ENCODE measurements at places on chromosomes 1 and 21.
A peak's percentile ranks its signal among the peaks of the same experiment; 100 is the strongest.

GRCh38 chr1:115496904-115497527, 144.8 kb upstream of the VANGL1 start:
- DNase-seq, result no peak

DNA sequence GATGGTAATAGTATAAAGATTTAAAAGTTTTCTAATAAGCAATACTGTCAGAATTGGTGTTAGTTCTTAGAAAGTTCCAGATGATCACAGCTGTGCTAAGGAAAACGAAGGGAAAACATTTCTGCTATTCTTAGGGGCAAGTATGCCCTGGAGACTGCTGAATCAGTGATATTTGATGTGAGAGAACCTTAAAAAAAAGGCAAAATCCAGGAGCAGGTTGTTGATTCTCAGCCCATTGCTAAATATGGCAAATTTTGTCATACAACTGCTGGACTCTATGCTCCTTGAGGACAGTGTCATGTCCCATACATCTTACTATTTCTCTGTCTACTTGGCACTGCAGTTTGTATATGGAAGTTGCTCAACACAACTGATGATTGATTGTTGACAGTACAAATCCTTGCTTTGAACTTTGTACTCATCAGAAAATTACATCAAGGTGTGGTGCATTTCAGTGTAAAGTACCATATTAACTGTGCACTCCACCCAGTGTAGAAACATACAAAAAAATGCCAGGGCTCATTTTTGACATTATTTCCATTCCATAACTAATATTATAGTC, 10.9 kb downstream of the CRCT1 start:
- no peak for DNase-seq

- DNase-seq, result no peak
Measured at GRCh38 chr1:150621497-150622302, 7.7 kb downstream of the ENSA start.

DNA sequence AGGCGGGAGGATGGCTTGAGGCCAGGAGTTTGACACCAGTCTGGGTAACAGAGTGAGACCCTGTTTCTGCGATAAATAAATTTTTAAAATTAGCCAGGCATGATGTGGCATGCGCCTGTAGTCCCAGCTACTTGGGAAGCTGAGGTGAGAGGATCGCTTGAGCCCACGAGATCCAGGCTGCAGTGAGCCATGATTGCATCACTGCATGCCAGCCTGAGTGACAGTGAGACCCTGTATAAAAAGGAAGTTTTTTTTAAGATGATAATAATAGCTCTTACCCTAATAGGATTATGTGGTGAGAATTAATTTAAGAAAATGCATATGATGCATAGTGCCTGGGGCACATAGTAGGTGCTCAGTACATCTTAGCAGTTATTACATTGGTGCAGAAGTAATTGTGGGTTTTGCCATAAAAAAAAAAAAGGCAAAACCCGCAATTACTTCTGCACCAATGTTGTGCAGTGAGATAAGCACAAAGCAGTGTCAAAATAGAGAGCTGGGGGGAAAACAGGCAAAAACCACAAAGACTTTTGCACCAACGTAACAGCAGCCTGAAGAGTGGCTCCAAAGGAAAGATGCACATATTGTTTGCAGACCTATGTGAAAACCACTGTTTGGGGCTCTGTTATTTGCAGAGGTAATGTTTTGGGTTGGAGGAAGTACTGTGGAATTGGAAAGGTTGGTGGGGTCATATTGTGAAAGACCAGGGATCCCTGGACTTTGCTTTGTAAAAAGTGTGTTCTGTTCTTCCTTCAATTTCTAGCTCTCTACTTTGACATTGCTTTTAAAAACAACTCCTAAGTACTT, 72.4 kb downstream of the PLXNA2 start:
- DNase-seq, result no peak

- no peak for DNase-seq
Measured at GRCh38 chr1:97304366-97304765, 582.8 kb downstream of the PTBP2 start.

DNA sequence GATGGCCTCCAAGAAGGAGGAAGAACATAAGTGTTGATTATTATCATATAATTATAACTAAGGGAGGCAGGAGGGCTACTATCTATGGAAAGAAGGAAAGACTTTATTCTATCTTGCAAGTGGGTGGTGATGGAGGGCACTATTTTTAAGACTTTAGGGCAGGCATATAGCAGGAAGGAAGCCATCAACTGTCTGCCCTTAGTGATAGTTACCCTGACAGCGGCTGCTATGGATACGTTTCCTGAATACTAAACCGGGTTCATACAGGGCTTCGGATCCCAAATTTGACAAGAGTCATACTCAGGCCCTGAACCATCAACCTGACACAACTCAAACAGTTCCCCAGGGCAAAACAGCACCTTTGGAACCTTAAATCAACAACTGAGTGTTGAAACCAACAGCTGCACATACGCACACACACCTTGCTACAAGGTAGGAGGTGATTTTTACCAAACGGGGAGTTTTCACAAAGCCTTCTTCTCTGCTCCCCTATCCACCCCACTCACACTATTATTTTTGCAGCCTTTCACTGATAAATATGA, 397.2 kb downstream of the OMA1 start:
- no peak for DNase-seq

GRCh38 chr1:7395251-7395650, 375.8 kb upstream of the VAMP3 start:
- DNase-seq, result no peak

GRCh38 chr1:39745016-39745670, 6.5 kb downstream of the PPIE start:
- DNase-seq, result no peak

DNA sequence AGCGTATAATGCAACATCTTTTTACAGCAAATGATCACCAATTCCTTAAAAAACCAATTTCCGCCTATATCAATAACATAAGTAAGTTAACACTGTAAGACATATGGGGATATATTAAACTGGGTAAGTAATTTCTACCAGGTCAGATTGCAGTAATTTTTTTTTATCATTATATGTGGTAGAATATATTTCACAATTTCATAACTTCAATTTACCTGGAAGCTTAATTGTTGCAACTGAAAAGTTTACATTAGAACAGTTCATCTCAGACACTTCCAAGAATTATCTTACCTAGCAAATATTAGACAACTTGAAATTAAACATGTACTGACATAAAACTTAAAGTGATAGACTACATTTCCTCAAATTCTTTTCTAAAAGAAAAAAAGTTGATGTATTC, 51.9 kb upstream of the ASPM start:
- no peak for DNase-seq

- DNase-seq, result peak; percentile 99
Measured at GRCh38 chr1:154558720-154559465, 431 bp upstream of the UBE2Q1 start.

DNA sequence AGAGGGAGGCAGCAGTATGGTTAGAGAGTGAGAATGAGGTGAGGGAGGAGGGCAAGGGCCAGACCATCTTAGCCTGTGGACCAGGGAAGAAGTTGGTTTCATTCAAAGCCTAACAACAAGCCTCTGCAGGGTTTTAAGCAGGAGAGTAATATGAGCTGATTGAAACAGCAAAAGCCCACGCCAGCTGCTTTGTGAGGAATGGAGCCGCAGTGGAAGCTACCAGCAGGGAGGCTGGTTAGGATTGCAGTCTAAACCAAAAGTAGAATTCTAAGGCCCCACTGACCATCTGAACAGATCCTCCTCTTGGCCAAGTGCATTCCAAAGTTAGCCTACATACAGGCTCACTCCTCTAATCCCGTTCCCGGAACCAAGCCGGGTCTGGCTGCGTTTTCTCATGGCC, 44.8 kb downstream of the OLFML3 start:
- no peak for DNase-seq

- DNase-seq, result no peak
Measured at GRCh38 chr1:108034396-108034795, 69.4 kb upstream of the VAV3 start.

DNA sequence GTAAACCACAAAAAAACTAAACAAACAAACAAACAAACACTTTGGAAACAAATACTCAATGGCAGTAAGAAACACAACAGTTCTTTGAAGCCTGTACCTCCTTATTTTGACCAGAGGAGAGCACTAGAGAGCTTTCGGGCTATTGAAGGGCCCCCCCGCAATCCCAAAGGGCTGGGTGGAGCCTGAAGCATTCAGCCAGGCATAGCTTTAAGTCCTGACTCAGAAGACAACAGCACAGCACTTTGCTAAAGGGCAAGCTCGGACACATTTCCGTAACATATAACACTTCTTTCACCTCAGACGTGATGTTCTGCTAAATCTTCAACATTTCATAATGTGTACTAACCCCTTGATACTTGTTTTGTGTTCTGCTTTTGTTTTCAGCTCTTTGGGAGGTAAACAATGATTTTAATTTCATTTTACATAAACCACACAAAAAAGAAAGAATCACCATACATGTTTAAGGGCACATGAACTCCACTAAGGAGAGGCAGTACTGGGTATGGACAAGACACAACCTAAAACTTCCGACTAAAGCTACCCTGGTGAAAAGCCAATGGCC, 9.7 kb upstream of the SHCBP1L start:
- peak; percentile 81 for DNase-seq

DNA sequence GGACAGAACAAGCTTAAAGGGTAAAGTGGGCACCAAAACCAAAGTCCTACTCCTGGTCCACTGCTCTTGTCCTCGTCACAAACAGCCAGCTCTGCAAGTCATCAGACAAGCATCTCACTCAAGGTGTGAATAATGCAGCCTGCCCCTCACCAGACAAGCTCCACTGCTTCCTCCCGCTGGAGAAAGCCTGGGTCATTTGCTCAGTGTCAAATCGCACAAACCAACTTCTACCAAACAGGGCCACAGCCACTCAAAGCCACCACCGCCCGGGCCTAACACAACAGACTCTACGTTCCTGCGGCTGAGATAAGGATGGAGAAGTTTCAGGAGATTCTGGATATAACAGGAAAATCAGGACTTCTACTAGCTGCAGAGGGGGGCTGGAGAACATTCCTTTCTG, 3.3 kb downstream of the SSBP3 start:
- no peak for DNase-seq

DNA sequence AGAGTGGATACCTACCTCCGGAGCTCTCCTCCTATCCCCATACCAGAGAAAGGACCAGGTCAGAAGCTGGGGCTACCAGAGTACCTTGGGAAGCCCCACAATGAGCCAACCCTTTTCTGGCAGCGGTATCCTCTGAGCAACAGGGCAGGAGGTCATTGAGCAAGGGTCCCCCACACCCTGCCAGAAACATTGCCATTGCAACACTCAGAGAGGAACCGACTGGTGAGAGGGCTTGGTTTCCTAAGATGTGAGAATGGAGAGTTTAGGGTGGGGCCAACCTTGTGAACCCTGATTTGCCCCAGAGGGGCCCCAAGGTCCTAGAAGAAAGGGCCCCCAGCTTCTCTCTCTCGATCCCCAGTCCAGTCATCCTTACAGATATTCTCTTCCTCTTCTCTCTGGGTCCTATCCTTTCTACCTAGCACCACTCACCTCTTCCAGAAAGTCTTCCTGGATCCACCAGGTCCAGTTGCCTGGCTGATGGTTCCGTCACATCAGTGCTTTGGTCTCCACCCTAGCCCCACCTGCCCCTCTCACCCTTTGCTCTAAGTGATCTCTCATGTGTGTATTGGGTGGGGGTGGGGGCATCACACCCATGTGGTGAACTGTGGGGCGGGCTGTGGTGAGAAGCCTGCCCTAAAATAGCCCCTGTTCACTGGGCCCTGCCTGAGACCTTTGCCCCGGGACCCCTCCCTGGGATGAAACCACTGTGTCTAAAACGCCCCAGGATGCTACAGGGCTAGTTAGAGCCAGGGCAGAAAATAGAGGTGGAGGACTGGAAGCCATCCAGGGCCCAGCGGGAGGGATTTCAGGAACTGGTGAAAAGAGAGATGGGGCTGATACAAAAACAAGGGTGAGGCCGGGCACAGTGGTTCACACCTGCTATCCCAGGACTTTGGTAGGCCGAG, 8.7 kb downstream of the FGR start:
- DNase-seq, result no peak

- DNase-seq, result no peak
Measured at GRCh38 chr1:24161270-24161669, 18.3 kb upstream of the IL22RA1 start.

GRCh38 chr1:161219078-161219892, 4.1 kb downstream of the APOA2 start:
- no peak for DNase-seq

GRCh38 chr1:15756143-15757015, 2.2 kb upstream of the FBLIM1 start:
- DNase-seq, result no peak

DNA sequence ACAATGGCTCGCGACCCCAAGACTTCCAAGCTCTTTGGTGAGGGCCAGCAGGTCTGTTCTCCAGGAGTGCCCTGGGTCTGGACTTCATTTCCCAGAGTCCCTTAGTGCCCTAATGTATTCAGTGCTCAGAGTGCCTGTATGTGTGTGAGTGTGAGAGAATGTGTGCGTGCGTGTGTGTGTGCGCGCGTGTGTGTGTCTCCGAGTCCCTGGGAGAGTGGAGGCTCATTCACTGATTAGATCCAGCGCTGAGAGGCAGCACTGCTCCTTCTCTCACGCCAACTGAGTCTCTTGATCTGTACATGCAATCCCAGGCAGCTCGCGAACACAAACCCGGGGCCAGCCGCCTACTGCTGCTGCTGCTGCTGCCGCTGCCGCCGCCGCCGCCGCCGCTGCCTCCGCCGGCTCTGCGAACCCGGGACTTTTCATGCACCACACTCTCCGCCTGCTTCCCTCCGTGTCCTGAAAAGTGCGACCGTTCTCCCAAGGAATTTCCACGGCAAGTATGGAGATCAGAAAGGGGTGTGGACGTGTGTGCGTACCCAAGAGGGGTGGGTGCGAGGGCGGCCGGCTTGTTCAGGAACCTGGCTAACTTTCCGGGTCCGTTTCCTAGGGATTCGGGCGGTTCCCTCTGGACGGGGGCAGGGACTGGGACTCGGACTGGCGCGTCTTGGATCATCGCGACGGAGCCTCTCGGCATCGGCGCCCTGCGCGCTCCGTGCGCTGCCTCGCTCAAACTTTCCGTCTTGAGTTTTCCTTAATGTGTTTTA, at the start of gene RNF220:
RNF220 (plus strand) TSS at position 225 of the 767 bp plus-strand sequence.
- DNase-seq, result peak; percentile 78

DNA sequence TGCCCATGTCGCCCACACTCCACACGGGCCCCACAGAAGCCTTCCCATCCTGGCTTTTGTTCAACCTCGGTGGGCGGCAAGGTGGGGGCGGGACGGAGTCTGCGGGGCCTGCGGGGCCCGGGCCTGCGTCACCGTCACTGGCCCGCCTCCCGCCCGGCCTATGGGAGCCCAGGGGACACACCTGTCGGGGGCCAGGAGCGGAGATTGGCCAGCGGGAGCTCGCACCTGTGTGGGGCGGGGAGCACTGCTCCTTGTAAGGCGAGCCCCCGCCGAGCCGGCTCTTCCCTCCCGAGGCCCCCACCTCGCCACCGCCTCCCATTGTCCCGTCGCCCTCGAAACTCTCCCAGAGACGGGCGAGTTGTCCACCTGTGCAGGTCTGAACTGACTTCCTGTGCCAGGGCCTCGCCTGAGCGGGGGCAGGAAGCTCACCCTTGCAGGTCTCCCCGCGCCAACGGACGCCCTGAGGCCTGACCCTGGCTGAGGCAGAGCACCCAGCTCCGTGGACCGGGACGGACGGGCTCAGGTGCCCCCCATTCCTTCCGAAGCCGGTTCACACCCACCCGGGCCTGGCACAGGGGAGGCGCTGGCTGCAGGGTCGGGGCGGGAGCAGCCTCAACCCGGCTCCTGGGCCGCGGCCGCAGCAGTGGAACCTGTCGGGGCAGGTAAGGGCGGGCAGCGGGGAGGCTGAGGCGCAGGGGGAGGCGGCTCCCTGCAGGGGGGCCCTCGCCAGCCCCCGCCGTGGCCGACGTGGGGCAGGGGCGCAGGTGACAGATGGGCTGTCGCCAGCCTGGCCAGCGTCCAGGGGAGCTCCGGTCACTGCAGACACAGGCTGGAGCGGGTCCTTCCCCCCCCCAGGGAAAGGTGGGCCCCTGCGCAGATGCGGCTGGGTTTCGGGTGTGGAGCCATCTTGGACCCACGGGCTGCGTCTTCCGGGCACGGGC, 10.8 kb upstream of the TTLL10 start:
- no peak for DNase-seq
